COLO829 (cell line): ENCODE measurements at places on chromosomes 11 and 22.

DNA sequence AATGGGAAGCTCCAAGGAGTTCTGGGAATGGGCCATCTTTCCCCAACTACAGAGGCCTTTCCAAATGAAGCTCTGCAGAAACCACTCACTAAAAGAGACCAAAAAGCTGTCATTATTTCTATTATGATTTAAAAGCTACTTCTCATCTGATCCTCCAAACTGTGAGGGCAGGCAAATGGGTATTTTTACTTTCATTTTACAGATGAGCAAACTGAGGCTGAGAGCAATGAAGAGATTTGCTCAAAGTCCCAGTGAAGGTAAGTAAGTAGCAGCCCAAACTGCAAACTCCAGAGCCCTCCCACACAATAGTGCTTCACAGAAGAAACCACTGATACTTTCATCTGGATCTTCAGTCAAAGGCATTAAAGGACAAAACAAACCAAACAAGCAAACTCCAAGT lies 1.4 kb downstream of the RSPH14 start:
- no peak for DNase-seq

DNA sequence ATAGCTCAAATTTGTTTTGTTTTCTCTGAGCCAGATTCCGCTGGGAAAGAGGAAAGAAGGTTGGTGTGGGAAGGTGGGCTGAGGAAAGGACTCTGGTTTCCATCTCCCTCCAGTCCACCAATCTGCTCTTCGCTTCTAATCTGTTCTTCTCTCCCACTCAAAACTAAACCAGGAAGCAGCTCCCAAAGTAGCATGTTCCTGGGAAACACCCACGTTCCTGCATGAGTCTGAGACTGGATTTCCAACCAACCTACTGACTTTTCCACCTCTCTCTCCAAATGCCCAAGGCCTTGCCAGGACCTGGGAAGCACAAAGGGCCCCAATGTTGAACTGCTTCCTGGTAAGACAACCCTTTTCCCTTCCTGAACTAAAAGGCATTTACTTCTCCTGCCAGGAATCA lies 110.2 kb downstream of the WT1 start:
- DNase-seq = peak; percentile 27

- DNase-seq = no peak
Observed at GRCh38 chr22:37910890-37911672, 5.0 kb downstream of the MICALL1 start.

DNA sequence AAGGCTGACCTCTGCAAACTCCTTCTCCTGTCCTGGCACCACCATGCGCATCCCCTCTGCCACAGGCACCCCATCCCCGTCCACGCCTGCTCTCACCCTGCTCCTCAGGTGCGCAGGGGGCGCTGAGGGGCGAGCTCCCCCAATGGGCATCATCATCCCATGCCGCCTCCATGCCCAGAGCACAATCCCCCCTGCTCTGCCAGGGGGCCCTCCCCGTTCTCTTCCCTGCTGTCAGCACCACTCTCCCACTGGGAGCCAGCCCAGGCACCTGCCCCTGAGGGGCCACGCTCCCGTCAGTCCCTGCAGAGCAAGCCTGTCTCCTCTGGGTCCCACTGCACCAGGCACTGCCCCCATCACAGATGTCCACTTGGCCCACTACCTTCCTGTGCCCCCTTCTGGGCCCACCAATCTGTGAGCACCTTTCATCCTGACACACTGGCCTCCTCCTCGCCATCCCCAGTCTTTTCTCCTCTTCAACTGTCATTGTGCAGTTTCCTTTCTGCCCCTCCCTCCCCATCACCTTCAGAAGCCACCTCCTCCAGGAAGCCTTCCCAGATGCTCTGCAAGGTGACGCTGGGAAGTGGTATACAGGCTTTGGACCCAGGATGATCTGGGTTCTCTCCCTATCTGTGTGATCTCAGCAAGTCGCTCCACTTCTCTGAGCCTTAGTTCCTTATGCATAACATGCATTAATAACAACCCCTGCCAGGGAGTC lies 62.6 kb downstream of the CYTH4 start:
- no peak for DNase-seq

DNA sequence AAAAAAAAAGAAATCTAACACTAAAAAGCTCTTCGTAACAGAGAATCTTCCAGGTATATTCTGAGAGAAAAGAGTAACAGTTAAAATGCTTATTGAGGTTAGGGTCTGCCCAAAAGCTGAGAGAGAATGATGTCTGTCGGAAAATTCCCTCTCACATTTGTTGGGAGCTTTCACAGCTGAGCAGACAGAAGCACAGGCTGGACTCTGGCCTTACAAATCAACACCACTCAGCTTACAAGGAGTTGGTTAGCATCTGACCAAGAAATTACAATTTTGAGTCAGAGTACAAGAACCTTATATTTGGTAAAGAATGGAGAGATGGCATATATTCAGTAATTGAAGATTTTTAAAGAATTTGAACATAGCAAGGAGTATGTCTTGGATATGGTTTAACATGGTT lies 1561.0 kb upstream of the RAG2 start:
- no peak for DNase-seq

- DNase-seq = no peak
Observed at GRCh38 chr22:20247010-20247505, 21.1 kb downstream of the RTN4R start.

GRCh38 chr22:39174498-39175352 lies 22.2 kb upstream of the CBX7 start:
- DNase-seq = peak; percentile 76

GRCh38 chr11:16945671-16946469 lies 68.3 kb downstream of the PLEKHA7 start:
- DNase-seq = peak; percentile 85

DNA sequence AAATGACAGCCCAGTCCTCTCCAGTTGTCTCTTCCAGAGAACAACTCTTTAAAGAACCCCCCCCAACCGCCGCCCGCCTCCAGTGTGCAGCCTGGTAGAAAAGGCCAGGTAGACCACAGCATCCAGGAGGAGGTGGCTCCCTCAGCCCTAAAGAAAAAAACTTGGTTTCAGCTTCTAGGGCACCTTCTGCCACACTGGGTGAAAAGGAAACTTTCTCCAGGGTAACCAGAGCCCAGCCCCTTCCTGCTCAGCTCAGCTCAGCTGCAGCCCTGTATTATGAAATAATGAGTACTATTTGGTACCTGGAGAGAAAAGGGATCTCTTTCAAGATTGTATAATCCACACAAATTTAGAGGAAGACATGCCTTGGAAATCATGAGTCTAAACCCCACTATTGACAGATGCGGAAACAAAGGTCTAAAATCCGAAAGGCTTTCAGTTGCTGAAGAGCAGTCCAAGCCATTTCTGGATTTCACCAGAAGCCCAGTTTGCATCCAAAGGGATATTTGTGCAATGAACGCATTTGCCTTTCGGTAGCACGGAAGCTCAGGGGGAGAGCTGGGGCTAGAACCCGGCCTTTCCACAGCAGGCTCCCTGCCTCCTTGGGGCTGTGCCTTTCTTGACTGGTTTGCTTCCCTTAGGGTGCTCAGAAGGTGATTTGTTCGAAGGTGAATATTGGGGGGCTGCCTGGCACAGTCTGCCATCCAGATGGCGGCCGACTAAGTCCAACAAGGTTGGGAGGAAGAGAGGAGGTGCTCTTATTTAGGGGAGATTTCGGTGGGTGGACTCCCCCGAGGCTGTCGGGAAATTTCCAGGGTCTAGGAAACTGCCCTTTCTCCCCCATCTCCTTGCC lies 3.3 kb downstream of the FXYD6 start:
- DNase-seq = no peak

DNA sequence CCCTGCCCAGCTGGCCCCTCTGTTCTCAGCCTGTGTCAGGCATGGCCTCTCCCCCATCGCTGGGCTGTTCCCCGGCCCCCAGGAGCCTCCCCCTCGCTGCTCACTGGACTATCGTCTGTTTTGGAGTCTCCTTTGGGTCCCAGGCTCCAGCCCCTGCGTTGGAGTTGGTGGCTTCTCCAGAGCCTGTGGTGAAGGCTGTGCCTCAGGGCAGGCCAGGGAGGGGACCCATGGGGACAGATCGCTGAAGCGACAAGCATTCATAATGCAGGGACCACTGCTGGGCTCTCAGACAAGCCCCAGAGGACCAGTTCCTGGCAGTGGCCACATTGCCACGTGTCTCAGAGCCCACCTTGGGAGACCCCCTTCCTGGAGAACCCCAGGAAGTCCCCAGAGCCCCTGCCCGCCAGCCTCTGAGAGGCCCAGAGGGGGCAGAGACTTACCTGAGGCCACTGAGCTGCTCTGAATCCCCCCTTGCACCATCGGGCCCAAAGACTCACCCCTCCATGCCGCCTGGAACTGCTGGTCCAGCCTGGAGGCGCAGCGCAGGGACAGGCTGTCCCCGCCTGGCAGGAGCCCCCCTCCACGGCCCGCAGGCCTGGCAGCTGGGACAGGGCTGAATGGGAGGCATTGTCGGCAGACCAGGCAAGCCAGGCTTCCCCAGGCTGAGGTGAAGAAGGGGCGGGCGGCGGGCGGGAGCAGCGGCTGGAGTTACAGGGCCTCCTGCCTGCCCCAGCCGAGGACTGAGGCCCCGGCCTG lies at the start of gene CHADL:
Gene CHADL (minus strand): TSS at position 555 of the 756 bp plus-strand sequence. CDS start 50 bp downstream, at position 505.
- peak; percentile 84 for DNase-seq

DNA sequence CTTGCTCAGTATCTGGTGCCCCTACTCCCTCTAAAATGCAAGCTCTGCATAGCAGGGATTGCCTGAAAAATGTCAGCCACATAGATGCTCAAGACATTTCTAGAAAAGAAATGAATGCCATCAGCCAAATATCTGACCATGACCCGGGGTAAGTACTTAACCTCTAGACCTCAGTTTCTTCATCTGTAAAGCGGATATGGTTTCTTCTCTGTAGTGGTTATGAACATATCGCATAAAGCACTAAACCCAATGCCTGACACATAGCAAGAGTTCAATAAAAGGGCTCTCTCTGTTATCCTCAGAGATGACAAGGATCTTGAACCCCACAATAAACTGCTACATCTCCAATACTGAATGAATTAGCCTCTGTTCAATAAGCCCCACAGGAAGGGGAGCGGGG lies 122.6 kb downstream of the ABTB2 start:
- no peak for DNase-seq

GRCh38 chr11:96779030-96779429 lies 389.2 kb downstream of the JRKL start:
- no peak for DNase-seq

DNA sequence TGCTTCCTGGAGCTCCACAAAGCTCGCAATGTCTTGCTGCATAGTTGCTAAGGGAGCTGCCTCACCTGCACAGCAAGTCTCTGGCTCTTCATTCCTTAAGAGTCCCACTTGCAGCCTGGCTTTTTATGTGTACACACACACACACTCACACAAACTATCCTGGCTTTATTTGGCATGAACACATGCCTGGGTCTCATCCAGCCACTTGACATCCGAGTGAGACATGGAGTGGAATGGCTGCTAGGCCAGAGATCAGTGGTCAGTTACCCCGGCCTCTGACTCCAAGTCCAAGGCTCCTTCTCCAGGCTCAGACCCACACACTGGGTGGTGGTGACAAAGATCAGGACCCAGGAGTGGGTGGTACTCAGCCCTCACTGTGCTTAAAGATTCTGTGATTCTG lies 37.9 kb upstream of the CLTCL1 start:
- no peak for DNase-seq

GRCh38 chr11:119460582-119460981 lies 37.6 kb upstream of the THY1 start:
- DNase-seq = no peak

- peak; percentile 90 for DNase-seq
Observed at GRCh38 chr11:126839496-126839895, 161.1 kb downstream of the KIRREL3 start.

DNA sequence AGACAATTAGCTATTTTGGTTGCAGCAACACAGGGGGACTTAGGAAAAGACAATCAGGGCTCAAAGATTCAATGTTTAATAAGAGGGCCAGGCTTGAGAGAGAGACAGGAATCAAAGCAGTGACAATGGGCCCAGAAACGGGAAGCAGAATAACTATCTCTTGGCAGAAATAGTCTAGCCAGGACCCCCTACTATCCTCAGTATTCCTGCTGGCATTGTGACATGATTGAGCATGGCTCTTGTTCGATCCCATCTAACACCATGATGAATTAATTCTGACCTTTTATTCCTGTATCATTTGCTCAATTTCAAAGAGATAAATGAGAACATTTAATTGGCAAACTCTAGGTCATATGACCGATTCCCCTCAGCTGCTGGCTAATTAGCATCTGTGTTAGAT lies 12.8 kb upstream of the ANO5 start:
- no peak for DNase-seq

DNA sequence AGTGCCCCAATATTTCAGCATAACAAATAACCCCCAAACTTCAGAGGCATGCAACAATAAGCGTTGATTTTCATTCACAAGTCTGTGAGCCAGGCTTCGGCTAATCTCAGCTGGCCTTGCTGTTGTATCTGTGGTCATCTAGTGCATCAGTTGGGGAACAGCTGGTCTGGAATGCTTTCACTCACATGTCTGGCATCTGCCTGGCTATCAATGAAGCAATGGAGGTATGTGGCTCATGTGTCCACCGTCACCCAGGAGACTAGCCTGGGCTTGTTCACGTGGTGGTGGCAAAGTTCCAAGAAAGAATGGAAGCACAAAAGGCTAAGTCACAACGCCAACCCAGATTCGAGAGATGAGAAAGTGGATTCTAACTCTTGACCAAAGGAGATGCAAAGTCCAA lies 304.8 kb upstream of the ISX start:
- DNase-seq = no peak

GRCh38 chr11:115256397-115257197 lies 247.6 kb downstream of the CADM1 start:
- DNase-seq = no peak

GRCh38 chr11:116730601-116731000 lies 42.2 kb downstream of the BUD13 start:
- no peak for DNase-seq

DNA sequence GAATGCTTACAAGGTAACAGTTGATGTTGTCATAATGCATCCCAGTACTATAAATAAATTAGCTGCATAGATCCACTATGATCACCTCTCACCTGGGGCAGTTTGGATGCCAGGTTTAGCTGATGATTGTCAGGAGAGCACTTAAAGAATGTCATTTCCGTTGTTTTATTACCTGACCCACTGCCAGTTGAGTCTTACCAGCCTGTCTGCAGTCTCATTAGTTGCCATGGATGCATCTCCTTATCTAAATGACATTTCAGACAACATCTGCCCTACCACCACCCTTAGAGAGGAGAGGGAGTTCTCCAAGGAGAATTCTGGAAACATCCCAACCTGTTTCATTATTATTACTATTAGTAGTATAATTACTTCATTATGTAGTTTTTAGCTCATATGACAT lies 339.1 kb upstream of the API5 start:
- DNase-seq = no peak
